ENCODE measurements at places on chromosomes 2 and 18.

DNA sequence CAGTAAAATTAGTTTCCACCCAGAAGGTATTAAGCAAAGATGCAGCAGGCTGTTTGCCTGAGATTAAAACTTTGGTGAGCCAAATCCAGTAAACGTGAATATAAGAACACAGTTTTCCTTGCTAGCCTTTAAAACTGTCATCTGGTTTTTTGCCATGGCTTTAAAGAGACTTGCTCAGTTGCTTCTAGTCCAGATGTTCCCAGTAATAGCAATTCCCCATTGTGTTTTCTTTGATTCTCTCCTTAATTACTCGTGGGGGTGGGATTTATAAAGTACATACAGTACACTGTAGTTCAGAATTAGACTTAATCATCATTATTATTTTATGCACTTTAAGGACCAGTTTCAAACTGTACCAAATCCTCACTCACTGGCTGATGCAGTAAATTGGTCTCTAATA lies 303.5 kb upstream of the ZNF804A start:
- DNase-seq = no peak

- peak; percentile 95 for DNase-seq
Measured at GRCh38 chr2:60544062-60544461, 9.4 kb downstream of the BCL11A start.

GRCh38 chr2:241052677-241053360 lies 49.3 kb downstream of the MTERF4 start:
- DNase-seq = no peak

DNA sequence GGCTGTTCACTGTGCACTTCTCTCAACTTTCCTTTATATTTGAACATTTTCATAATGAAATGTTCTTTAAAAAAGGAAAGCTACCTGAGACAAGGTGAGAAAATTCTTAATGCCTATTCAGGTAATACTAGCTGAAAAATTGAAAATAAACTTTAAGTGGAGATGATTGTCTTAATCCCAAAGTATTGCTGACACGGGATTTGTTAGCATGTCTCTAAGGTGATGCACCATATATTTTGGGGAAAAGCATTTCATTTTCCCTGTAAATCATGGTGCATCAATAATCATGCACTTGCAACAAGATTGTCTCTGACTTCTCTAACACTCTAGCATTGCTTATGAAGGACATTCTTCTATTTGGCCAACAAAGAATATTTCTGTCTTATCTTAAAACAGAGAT lies 848.0 kb downstream of the DPP10 start:
- DNase-seq = no peak

DNA sequence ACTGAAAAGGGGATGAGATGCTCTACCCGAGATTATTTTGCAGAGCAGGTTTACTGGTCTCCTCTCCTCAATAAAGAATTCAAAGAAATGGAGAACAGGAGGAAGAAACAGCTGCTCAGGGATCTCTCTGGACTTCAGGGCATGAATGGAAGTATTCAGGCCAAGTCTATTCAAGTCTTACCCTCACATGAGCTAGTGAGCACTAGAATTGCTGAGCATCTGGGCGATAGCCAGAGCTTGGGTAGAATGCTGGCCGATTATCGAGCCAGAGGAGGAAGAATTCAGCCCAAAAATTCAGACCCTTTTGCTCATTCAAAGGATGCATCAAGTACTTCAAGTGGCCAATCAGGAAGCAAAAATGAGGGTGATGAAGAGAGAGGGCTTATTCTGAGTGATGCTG lies 60.0 kb downstream of the PIKFYVE start:
- no peak for DNase-seq

DNA sequence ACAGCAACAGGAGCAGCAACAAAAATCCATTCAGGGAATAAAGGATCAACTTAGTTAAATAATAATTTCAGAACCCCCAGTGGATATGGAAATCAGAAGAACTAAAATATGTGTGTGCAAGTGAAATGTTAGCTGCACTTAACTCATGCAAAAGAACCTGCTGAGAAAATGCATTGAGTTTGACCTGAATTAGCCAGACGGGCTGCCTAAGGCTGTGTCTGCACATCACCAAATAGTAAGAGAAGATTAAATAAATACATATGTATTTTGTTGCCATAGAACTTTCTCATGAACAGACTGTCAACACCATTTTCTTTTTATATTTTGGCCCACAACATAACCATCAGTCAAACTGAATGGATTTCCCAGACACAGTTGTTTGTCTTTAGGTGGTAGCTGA lies 262.0 kb upstream of the PIK3C3 start:
- no peak for DNase-seq

DNA sequence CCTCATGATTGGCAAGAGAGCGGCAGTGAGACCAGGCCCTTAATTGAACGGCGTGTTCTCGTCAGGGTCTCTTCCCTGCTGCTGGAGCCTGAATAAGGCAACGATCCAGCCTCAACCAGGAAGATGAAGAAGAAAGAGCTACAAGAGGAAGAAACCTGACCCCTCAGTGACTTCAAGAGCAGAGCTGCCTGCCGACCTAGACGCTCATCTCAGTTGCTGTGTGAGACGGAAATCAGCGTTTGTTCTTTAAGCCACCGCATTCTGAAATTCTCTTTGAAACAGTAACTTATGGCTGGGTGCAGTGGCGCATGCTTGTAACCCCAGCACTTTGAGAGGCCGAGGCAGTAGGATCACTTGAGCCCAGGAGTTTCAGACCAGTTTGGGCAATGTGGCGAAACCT lies 29.6 kb upstream of the KCNG3 start:
- no peak for DNase-seq

DNA sequence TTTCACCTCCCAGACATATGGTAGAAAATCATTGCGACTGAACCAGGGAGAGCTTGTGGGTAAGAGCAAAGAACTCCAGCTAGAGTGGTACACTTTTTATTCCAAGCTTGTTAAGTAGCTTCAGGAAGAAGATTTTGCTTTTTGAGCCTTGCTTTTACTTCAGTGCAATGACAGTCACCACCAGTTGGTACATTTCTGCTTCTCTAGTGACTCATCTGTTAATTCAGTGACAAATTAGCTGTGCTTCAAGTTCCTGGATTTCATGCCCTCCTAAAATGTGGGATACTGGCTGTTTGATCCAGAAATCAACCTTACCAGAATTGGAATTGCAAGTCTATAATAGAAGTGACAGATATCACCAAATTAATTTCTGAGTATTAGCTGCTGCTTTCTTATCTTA lies 117.6 kb upstream of the TTN start:
- DNase-seq = no peak

GRCh38 chr2:28636491-28636890 lies 115.1 kb upstream of the PPP1CB start:
- DNase-seq = no peak

DNA sequence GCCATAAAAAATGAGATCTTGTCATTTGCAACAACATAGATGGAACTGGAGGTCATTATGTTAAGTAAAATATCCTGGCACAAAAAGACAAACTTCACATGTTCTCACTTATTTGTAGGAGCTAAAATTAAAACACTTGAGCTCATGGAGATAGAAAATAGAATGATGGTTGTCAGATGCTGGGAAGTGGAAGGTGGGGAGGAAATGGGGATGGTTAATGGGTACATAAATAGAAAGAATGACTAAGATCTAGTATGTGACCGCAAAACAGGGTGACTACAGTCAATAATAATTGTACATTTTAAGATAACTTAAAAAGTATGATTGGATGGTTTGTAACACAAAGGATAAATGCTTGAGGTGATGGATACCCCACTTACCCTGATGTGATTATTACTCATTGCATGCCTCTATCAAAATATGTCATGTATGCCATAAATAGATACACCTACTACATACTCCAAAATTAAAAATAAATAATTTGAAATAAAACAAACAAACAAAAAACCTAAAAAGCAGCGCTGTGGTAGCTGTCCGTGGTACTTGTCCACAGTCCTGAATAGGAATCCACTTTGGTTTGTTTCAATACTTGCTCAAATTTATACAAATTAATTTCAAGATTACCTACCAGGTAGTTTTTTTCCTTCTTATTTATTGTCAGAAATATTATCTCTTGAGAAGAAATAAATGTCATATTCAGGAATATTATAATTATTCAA lies 224.5 kb downstream of the DLGAP1 start:
- DNase-seq = no peak

DNA sequence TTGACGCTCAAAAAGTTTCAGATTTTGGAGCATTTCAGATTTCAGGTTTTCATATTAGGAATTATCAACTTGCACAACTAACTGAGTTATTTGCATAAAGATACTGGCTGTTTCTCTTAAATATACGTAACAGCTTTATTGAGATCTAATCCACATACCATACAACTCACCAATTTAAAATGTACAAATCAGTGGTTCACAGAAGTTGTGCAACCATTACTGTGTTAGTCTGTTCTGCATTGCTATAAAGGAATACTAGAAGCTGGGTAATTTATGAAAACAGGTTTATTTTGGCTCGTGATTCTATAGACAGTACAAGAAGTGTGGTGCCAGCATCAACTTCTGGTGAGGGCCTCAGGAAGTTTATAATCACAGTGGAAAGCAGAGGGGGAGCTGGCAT lies 8.2 kb downstream of the ATIC start:
- no peak for DNase-seq

DNA sequence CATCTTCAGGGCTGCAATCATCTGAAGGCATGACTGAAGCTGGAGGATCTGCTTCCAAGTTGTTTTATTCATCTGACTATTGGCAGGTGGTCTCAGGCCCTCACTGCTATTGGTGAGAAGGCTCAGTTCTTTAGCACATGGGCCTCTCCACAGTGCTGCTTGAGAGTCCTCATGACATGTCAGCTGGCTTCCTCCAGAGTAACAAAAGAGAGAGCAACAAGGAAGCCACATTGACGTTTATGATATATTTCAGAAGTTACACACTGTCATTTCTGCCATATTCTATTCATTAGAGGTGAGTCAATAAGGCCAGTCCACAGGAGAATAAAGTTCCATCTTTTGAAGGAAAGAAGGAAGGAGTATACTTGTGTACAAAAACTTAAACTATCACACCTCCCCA lies 7.9 kb upstream of the SIGLEC15 start:
- DNase-seq = no peak

- peak; percentile 62 for DNase-seq
Measured at GRCh38 chr2:36912695-36913094, 53.6 kb downstream of the STRN start.

DNA sequence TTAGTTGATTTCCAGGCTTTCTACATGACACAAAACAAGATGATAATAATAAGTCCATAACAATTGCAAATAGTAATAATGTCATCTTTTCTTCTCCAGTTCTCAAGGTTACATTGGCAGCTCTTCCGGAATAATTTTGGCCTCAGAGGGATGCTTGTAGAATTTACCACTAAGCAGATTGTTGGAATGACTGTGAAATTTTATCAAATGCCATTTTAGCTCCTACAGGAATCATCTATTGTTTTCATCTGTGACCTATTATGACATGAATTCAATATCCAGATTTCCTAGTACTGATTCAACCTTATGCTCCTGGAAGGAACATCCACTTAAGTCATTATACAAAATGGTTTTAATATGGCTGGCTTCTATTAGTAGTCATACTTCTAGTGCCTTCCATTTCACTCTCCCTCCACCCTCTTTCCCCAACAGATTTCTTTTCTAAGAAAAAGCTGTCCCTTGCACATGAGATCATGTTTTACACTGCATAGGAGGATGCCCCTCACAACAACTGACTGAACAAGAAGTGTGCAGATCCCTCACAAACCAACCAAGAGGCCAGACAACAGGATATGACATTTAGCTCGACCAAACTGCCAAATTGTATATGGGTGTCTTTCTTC lies 200.0 kb downstream of the DNER start:
- DNase-seq = no peak

GRCh38 chr2:238106698-238107524 lies 6.8 kb downstream of the ESPNL start:
- DNase-seq = no peak

DNA sequence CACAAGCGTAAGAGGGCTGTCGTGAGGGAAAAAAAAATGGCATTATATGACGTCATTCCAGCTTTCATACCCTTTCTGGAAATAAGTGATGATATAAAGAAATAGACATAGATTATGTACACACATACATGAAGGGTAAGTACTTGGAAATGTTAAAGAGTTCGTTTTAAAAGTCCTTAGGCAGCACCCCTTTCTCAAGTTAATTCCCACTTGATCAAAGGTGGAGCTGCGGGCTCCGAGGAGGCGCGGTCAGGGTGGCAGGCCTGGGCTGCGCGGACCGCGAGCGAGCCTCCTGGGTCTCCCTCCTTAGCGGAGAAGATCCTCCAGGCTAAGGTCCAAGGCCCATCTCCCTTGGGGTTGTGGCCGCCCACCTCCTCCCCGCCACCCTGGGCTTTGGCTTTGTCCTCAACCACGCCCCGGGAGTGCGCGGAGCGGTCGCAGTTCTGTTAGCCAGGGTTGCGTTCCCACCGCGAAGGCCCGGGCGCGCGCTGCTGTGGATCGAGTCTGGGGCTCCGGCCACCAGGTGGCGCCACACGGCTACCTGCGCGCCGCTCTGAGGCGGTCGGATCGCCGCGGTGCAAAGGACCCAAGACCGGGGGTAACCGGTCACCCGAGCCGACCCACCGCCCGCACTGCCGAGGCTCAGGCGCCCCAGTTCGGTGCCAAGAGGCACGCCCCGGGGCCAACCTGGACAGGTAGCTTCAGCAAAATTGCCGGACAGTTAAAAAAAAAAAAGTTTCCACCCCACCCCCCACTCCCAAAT lies 66.8 kb downstream of the HNRNPLL start:
- DNase-seq = peak; percentile 64

- DNase-seq = no peak
Measured at GRCh38 chr18:70931942-70932814, 643.3 kb downstream of the SOCS6 start.

GRCh38 chr18:8844721-8845148 lies 139.4 kb downstream of the MTCL1 start:
- peak; percentile 79 for DNase-seq

- DNase-seq = peak; percentile 44
Measured at GRCh38 chr2:35410431-35411061, 945.0 kb upstream of the CRIM1 start.

DNA sequence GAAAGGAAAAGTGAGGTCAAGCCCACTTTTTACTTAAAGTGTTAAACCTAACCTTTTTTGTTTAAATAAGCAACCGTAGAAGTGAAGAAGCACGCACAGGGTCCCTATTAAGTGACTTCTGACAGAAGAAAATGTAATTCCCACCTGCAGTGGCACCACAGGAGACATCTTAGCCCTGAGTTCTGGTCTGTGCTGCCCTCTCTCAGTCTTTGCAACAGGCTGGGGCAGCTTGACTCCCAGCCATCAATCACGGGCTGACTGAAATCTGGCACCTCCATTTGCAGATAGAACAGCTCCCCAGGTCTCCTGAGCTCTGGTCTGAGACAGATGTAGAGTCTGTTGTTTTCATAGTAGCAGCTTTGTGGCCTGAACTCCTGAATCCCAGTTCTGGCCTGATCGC lies 170.0 kb downstream of the LTBP1 start:
- DNase-seq = no peak
